ENCODE measurements at places on chromosomes 6 and 20.

DNA sequence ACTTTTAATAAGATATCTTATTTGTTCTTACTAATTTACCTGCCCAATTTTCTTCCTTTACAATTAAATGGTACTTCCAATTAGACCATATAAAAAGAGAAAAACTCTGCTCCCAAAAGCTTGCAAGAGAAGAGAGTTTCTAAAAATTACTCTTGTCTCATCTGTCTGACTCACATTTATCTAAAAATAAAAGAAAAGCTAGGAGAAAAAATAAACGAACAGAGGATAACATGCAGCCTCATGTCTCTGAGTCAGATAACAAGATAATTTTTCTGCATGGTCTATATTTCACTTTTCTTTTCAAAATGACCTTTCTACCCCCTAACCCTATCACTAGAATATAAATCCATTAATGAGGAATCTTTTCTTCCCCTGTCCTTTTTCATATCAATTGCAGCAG lies 127.2 kb upstream of the TCF21 start:
- no peak for DNase-seq

DNA sequence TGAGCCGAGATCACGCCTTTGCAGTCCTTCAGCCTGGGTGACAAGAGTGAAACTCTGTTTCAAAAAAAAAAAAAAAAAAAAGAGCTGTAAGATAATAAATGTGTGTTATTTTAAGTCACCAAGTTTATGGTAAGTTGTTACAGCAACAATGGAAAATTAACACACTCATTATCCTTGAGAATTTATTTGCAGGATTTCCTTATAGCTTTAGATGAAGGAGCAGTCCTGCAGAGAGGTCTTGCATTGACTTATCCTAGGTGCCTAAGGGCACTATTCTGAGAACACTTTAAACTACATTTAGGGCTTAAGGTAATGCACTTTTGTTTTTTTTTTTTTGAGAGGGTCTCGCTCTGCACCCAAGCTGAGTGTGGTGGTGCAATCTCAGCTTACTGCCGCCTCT lies 13.8 kb upstream of the SCAF8 start:
- DNase-seq = no peak

- no peak for DNase-seq
Observed at GRCh38 chr6:5011346-5011745, 7.5 kb upstream of the RPP40 start.

- no peak for DNase-seq
Observed at GRCh38 chr6:165906-166305, 126.4 kb upstream of the DUSP22 start.

- no peak for DNase-seq
Observed at GRCh38 chr6:19865178-19865577, 28.0 kb downstream of the ID4 start.

DNA sequence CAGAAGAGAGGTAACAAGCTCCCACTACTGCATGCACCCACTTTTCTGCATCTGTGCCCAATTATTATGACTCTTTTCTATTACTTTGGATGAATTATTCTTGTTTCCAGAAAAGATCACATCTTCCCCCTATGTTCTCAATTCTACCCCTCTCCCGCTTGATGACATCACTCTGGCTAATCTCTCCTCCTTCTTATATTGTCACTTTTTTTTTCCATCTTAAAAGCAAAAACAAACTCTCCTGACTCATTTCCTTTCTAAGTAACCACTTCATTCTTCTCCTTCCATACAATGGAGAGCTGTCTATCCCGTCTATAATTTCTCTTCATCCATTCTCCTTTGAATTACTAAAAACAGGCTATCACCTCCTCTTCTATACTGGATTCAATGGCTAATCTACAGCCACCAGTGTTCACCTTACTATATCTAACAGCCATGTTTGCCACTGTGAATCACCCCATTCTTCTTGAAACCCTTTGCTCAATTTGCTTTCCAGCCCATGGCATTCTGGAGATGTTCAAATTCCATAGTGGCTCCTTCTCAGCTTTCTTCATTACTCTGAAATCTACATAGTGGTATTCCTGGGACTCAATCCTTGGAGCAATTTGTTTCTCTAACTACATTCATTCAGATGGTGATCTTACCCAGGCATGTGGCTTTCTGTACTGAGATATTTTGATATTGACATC lies 378.4 kb downstream of the ARHGAP18 start:
- DNase-seq = no peak

- DNase-seq = no peak
Observed at GRCh38 chr6:170096803-170097504, 193.9 kb downstream of the DLL1 start.

DNA sequence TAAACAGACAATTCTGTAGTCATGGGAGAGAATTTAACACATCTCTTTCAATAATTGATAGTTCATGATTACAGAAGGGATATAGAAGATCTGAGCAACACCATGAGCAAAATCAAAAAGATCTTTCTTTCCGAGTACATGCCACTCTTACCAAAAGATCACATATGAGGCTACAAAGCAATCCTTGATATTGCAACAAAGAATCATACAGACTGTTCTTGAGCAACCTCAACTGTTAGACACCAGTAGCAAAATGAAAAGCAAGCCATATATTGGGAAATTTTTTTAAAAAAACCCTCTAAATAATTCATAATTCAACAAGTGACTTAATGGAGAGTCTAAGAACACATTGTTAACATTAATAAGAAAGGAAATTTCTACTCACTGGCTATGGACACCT lies 3.6 kb upstream of the CD83 start:
- no peak for DNase-seq

GRCh38 chr6:95679981-95680380 lies 102.6 kb downstream of the MANEA start:
- no peak for DNase-seq

GRCh38 chr6:18469536-18469935 lies 82.4 kb downstream of the RNF144B start:
- DNase-seq = no peak
